ENCODE measurements at places on chromosomes 3 and 15.

DNA sequence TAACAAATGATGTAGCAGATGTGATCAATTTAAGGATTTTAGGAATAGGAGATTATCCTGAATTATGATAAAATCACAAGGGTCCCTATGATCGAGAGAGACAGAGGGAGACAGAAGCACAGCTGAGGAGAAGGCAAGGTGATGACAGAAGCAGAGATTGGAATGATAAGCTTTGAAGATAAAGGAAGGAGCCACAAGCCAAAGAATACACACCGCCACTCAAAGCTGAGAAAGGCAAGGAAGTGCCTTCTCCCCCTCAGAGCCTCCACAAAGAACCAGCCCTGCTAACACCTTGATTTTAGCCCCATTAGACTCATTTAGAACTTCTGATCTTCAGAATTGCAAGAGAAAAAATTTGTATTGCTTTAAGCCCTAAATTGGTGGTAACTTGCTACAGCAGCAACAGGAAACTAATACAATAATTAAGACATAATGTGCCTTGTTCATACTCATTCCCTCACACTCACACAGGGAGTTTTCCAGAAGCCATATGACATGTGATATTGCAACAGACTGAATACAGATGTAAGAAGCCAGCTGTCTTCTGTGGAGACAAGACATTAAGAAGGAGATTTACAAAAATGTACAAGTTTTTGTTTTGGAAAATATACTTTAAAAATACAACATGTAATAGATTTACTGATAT, 38.2 kb downstream of the TRANK1 start:
- no peak for DNase-seq

DNA sequence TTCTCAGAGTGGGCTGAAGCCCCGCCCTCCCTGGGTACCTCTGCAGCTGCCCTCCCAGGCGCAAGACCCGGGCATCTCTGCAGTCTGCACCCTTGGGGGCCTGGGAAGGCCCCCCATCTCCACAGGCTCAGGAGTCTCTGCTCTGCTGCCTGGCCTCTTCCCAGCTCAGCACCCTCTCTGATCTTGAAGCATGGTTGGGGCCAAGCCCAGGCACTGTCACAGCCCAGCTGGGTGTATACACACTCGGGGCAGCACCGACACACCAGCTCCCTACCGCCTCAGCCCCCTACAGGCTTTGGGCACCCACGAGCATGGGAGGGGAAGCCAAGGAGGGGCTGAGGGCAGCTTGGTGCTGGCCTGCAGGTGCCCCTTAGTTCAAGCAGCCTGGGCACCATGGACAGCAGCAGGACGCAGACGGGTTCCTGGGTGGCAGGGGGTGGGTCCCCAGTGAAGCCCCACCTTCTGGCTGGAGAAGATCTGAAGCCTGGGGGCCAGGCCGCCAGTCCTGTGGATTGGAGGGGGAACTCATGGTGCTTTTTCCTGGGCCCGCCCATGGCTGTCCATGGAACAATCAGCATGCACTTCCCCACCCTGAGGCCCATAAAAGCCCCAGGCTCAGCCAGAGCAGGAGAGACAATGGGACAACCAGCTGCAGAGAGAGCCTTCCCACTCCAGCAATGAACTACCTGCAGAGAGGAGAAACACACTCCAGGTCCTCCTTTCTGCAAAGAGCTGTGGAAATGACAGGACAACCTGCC, 170.6 kb downstream of the TJP1 start:
- no peak for DNase-seq

GRCh38 chr3:197188963-197189362, 109.4 kb downstream of the DLG1 start:
- no peak for DNase-seq

GRCh38 chr3:182450942-182451787, 342.1 kb upstream of the ATP11B start:
- DNase-seq, result no peak

DNA sequence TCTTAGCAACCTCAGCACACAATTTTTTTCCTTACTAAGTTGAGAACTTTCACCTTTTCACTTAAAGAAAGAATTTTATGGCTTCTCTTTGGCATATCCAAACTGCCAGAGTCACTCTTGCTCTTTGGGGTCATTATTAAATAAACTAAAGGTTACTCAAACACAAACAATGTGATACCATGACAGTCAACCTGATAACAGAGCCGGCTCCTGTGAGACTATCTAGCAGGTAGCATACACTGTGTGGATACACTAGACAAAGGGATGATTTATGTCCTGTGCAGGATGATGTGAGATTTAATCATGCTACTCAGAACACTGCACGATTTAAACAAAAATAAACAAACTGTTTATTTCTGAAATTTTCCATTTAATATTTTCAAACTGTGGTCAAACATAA, 35.6 kb downstream of the LRRFIP2 start:
- peak; percentile 10 for DNase-seq

GRCh38 chr15:62390791-62391640, 225.9 kb upstream of the C2CD4B start:
- DNase-seq, result peak; percentile 59

GRCh38 chr3:59335338-59335737, 285.5 kb upstream of the CFAP20DC start:
- DNase-seq, result no peak

DNA sequence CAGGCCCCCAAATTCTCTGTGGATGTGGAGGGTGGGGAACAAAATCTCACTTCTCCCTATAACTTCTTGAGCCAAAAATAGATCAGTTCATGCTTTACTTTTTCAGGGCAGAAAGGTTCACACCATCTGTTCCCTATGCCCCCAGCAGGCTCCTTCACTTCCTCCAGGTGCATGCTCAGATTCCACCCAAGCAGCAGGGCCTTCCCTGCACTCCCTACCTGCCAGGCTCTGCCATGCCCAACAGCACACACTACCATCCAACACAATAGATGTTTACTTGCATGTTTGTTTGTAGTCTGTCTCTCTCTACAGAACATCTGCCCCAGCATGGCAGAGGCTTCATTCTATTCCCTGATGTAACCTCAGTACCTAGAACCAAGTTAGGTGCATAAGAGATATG, 43.3 kb downstream of the GABRB3 start:
- DNase-seq, result no peak

DNA sequence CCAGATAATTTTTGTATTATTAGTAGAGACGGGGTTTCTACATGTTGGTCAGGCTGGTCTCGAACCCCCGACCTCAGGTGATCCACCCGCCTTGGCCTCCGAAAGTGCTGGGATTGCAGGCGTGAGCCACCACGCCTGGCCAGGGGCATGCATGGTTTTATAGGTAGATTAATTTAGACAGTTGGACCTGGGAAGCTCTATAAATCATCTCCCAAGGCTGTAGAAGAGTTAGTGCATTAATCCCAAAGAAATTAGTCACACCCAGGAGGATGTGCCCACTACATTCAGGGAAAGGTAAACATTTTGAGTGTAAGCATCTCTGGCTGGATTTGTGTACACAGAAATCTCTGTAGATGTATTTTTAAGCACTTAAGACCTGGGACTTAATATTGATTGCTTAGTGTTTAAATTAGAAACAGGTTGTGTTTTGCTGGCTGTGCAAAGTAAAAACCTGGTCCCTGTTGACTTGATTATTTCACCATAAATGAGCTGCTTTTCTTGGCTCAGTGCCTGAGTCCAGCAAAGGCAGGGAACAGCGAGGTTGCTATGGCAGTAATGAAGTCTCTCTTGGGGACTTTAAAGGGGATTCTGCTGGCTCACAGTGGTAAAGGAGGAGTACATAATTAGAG, 19.2 kb downstream of the EXOSC7 start:
- DNase-seq, result peak; percentile 74

- DNase-seq, result no peak
Measured at GRCh38 chr3:110856916-110857315, 214.7 kb upstream of the NECTIN3 start.

GRCh38 chr3:107407355-107407754, 30.1 kb downstream of the CCDC54 start:
- no peak for DNase-seq

DNA sequence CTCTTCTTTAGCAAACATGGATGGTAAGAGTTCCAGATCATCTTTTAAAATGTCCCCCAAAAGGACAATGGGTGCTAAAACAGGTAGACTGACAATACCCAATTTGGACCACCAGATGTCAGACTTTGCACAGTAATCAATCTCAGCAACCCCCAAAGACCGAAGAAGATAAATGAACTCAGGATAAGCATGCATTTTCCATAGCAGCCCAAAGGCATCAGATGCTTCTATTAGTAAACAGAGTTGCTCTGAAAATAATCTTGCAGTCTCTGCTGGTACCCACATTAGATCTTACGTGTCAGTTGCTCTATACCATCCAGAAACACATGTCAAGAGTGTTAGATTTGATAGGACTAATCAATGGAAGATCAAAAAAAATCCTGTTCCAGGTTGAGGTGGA, 20.6 kb downstream of the MYH15 start:
- no peak for DNase-seq

DNA sequence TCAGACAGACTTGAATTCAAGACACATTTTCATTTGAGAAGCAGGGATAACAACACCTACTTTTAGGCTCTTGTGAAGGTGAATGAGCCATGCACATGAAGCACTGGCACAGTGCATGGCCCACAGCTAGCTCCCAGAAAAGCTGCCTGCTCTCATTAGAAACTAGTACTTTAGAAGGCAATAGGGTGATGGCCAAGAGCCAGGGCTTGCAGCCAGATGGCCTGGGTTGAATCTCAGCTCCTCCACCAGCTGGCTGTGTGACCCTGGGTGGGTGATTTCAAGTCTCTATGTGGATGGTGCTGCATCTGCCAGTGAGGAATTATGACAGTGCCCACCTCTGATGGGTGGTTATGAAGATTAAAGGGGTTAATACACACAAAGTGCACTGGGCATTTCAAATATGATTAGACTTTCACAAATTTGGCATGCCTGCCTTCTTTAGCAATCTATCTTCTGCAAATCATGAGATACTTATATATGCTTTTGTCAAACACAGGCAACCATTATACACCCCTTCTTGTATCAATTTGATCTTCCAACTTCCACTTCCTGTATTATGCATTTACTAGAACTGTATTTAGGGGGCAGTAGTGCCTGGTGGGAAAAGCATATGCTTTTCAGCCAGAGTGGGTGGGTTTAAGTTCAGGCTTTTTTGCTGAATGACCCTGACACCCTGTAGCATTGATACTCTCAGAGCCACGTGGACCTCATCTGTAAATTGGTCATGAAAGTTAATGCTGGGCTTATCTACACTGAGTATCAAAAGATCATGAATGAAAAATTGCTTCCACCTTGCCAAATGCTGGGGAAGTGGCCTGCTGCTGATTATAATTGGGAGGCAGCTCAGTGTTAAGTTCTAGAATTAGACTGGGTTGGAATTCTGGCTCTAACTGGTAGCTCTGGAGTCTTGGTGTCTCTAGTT, 34.7 kb upstream of the RBP1 start:
- no peak for DNase-seq

- DNase-seq, result no peak
Measured at GRCh38 chr15:69725275-69725674, 272.7 kb downstream of the RPLP1 start.

All from kidney (tissue), 22 donors.